ENCODE measurements at places on chromosomes 16 and 17. TPM values are rescaled to one million over a fixed set of nuclear protein-coding genes. Genes with fewer than 3 reads are reported as not detected.
A peak's percentile ranks its signal among the peaks of the same experiment; 100 is the strongest.

- DNase-seq: no peak
Measured at GRCh38 chr17:33299115-33299514, 6.0 kb upstream of the ASIC2 start.

DNA sequence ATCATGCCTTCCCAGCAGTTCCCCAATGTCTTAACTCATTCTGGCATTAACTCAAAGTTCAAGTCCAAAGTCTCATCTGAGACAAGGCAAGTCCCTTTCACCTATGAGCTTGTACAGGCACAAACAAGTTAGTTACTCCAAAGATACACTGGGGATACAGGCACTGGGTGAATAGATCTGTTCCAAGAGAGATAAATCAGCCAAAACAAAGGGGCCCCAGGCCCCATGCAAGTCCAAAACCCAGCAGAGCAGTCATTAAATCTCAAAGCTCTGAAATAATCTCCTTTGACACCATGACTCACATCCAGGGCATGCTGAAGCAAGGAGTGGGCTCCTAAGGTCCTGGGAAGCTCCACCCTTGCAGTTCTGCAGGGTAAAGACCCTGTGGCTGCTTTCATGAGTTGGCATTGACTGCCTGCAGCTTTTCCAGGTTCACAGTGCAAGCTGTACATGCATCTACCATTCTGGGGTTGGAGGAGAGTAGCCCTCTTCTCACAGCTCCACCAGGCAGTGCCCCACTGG, 332.2 kb upstream of the KIF2B start:
- DNase-seq: no peak

- DNase-seq: no peak
Measured at GRCh38 chr16:31242206-31242605, 17.6 kb upstream of the ITGAM start.

GRCh38 chr17:78610951-78611511, 33.8 kb upstream of the DNAH17 start:
- no peak for DNase-seq

DNA sequence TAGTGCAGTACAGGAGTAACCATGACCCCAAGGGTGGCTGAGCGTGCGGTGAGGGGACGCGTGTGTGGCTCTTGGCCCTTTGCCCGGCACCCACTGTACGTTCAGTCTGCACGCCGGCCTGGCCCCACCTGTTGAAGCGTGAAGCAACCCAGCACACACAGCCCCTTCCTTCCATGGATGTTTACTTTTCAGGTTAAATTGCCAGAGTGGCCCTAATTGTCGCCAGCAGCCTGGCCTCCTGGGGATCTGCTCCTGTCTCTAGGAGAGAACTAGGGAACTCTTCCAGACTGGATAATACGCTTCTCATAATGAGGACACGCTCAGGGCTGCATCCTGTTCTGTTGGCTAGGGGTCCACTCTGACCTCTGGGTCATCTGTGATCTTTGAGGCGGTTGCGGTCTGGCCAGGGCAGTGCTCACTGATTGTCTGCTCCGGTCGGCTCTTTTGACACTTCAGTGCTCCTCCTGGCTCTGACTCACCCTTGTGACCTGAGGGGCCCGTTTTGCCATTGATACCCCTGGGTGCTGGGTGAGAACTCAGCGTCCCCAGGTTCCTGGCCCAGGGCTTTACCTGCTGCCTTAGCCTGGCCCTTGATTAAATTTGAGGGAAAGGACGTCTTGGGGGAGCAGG, 27.7 kb downstream of the TPSG1 start:
- DNase-seq: no peak

DNA sequence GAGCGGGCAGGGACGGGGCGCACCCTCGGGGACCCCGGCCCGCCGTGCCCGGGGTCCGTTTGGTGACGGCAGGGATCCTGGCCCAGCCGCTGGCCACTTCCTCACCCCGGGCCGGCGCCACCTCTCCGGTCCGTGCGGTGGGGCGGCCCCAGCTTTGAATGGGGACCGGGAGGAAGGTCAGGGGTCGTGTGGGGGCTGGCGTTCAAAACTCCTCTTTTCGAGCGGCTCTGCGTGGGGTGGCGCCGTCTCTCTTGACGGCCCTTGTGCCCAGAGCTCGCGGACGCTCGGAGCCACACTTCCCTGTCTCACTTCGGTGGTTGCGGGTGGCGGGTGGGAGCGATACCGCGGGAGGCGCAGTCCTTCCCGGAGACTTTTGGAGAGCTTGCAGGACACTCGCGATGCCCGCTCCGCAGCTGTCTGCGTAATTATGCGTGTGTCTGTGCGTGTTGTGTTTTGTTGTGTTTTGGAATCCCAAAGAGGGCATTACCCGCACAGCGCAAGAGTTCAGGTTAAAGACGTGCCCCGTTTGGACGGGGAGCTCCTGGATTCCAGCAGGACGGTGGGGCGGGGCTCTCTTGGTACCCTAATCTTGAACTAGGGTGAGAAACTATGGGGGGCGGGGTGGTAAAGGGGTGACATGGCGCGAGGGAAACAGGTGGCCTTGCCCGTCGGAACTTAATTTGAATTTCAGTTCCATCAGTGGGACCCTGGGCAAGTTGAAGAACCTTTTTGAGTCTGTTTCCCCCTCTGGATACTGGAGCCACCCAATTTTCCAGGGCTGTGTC, 637 bp downstream of the PLCG2 start:
- peak; percentile 58 for DNase-seq

DNA sequence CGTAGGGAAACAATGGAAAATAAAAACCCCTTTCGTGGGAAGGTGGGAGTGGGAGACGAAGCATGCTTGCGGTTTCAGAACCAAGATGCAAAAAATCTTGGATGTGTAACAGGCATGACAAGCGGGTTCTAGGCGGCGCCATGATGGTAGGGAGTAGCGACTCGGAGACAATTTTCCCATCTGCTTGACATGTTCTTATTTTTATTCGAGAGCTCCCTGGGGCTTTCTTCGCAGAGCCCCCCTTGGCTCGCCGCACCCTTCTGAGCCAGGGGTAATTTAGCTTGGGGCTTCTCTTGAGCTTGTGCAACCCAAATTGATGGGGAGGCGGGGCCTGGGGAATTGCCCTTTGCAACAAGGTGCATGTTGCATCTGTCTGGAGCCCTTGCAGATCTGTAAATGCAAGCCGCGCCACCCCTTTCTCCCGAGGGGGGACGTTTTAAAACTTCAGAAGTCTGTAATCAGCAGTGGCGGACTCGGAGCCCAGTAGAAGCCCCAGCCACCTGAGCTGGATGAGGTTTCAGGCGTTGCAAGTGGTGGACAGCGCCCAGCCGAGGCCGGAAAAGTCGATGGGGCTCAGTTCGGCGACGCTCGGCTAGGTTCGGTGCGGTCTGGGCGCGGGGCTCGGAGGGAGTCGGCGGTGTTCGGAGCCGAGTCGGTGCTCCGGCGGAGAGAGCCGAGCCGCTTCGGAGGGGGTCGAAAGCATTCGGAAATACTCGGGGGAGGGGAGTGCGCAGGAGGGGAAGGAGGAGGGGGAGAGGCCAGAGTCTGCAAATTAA, 2.9 kb downstream of the GNAO1 start:
- DNase-seq: peak; percentile 91

DNA sequence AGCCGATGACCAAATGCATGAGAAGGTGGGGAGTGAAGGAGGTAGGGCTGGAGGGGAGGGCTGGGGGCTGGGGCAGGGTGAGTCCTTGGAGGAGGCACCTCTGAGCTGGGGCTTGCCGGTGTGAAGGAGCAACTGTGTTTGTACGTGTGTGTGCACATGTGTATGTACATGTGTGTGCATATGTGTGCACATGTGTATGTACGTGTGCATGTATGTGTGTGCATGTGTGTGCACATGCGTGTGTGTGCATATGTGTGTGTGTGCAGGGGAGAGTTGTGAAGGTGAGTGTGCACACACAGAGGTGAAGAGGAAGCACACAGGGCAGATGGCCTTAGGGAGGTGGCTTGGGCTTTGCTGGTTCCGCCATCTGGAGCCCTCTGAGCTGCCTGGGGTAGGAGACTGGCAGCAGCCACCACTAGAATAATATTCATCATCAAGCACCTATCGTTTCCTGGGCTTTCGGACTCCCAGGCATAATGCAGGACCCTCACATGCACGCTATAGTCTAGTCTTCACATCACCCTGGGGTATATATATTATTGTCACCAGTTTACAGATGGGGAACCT, 120.9 kb upstream of the CDC42EP4 start:
- DNase-seq: no peak

- peak; percentile 56 for DNase-seq
Measured at GRCh38 chr17:17300624-17301568, 2.3 kb upstream of the NT5M start.

DNA sequence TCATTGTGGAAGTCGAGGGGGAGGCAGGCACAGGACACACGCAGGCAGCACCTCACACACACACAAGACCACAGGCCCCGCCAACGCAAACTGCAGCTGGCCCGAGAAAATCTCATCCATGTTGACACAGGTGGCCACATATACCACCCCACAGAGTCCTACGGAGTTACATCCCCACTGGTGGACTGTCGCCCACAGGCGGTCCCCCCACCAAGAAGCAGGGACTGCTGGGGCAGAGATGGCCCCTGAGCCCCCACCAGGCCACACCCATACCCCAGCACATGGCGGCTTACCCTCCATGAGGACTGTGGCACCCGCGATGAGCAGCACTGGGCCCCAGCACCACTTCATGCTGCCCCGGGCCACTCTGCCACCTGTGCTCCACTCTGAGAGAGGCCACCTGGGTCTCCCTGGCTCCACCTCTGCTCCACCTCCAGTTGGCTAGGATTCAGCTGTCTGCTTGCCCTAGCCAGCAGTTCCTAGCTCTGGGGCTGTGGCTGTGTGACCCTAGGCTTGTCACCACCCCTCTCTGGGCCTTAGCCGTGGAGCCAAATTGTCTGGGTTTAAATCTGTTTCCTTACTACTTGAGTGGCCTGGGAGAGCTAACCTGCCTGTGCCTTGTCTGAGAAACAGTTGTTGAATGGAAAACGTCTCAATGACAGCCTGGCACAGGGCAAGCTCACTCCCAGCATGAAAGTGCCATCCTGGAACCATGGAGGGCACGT, at the start of gene PRSS53:
Gene PRSS53 (minus strand): TSS at position 485 of the 725 bp plus-strand sequence. CDS start 134 bp downstream, at position 351.
- DNase-seq: no peak

DNA sequence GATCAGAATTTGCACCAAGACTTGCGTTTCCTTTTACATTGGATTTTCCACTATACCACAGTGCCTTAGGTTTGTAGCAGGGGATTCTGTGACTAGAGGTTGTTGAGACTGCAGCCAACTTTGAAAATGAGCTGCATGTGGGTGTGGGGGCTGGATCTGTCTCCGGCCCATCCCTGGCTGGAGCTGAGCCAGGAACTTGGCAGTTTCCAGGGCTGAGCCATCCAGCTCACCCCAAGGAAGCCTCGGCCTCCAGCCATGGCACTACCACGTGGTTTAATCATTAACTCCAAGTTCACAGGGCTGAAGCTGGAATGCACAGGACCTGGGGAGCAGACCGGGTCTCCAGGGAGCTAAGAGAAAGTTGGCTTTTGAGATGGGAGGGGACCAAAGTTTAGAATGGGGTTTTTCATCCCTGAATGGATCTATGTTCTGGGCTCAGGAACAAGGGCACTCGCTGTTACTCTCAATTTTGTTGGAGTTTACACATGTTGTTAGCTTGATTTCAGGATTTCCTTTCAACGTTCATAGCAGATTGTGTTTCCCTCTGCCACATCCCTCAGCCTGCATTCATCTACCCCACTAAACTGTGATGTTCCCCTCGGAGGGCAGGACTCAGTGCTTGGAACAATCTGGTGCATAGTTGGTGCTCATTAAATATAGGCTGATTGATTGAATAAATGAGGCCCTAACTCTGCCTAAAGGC, 42.3 kb upstream of the HNF1B start:
- no peak for DNase-seq

DNA sequence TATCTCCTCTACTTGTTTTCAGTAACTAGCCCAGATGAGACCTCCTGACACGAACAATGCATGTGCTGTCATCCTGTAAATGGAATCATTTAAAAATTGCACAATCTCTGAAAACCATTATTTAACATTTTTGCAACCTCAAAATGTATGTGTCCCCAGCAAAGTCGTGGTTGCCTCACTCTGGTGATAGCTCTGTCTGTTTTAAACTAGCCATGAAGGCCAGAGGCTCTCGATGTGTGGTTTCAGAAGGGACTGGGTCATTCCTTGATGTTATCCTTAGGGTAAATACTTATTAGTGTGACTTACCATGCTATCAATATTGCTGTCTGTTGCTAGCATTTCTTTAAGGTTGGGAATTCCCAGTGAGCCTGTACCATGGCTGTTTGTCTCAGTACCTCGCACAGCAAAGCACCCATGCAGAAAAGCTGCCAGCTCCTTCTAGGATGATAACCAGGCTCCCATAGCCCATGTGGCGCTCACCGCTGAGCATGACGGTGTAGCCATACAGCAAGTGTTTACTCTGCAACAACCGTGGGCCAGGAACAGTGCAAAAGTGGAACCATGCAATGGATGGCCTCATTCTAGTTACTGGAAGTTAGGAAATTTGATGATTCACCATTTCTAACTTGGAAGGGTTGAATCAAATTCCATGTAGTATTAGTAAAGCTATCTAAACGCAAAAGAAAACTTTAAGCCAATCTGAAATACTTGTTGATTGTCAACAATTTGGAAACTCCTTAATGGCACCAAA, 2.9 kb upstream of the PGS1 start:
- DNase-seq: no peak

GRCh38 chr17:81251094-81251708, 12.1 kb downstream of the NDUFAF8 start:
- DNase-seq: peak; percentile 77

- DNase-seq: no peak
Measured at GRCh38 chr17:21370430-21370829, 5.7 kb upstream of the KCNJ12 start.

GRCh38 chr16:57349212-57350031, 9.2 kb upstream of the CCL22 start:
- DNase-seq: peak; percentile 56

GRCh38 chr17:45361451-45361850, 44.6 kb upstream of the MAP3K14 start:
- DNase-seq: no peak

- no peak for DNase-seq
Measured at GRCh38 chr17:3771140-3771539, 29.8 kb downstream of the ITGAE start.

DNA sequence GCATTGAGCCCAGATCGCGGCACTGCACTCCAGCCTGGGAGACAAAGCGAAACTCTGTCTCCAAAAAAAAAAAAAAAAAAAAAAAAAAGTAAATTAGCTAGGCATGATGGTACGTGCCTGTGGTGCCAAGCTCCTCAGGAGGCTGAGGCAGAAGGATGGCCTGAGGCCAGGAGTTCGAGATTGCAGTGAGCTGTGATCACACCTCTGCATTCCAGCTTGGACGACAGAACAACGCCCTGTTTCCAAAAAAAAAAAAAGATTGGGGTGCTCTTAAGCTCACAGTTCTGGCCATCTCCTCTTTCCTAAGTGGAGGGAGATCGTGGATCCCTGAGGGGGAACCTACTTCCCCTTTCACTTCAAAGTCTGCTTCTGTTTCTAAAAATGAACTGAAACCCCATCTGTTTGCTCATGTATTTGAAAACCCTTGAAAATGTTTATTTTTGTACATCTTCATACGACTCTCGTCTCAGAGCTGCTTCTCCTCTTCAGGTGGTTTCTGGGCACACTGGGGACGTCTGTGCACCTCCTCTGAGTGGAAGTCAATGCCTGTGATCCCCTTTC, 138.8 kb downstream of the PRKCA start:
- no peak for DNase-seq

The RASD1 gene
- 42.7 TPM for total RNA-seq

The HCRT gene
- not detected for total RNA-seq

The CHST6 gene
- 1.3 TPM for total RNA-seq

The EMC6 gene
- total RNA-seq: 38.7 TPM

The HSPB9 gene
- total RNA-seq: not detected

The HS3ST4 gene
- total RNA-seq: not detected

All from upper lobe of left lung (tissue), 6 donors.